ENCODE measurements at places on chromosomes 3 and 15.

DNA sequence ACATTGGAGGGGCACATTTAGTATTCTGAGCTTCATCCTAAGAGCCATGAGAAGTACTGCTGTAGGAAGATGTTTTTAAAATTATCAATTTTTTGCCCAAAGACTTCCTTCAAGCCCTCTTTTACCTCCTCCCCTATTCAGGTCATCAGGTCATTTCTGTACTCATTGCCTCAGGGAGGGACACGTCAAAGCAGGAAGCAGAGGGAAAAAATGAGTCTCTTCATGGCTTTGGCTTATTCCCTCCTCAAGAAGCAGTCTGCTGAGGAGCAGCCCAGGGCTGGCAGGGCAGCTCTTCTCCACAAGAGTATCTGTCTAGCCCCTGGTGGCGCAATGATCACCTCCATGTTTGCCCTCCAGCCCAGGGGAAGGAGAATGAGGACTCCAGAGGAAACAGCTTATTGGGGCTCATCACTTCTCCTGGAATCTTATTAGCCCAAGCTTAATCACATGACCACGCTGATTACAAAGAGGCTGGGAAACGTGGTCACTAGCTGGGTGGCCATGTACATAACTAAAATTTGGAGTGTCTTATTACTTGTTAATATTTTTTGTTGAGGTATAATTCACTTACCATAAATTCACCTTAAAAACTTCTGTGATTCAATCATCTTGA is 44.2 kb upstream of the GATA2 start:
- no peak for DNase-seq

- no peak for DNase-seq
Observed at GRCh38 chr3:58386626-58387365, 46.8 kb downstream of the PDHB start.

GRCh38 chr15:49706805-49707204 is 86.0 kb downstream of the DTWD1 start:
- no peak for DNase-seq

DNA sequence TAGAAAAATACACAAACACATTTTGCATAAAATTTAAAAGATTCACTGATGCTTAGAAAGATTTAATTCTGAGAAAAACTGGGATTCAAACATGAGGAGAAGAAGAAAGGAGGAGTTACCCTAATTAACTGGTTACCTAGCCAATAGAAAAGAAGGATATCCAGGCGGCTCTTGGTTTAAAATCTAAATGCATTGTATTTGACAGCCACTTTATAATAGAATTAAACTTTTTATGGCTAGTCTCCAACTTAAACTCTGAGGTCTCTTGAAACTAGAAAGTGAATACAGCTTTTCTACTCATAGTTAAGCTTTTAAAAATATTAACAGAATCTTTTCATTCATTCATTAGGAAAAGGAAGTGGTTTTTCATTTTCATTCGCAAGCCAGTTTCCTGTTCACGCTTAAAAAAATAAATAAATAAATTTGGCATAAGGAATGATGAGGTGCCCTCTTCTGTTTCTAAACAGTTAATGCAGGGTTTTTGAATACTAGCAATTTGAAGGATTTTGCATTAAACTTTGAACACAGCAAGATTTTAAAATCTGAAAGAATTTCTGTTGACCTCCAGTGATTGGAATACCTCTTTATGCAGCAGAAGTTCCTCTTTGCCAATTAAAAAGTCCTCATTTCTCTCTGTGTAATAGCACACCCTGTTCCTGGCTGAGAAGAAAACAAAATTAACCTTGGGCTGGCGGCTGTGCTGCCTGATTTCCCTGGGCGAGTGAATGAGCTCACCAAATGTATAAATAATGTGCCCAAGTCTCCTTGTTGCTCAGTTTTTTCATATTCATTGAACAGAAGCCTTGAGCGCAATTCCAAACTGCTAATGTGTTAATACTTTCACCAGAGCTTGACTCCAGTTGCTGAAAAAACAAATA is 105.1 kb downstream of the ZMAT3 start:
- peak; percentile 40 for DNase-seq

DNA sequence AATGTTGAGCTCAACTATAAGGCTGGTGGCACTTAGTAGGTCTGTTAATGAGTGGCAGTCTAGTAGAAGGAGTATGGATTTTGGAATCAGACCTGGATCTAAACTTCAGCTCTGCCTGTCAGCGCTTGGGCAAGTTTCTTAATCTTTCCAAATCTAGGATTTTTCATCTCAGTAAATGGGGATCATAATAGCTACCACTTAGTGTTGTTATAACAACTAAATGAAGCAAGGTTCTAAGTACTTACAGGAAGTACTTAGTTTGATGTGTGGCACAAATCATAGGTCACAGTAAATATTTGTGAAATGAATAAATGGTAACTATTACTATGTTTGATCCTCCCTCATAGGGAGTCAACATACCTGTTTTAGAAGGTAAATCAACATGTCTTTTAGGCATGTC is 31.4 kb downstream of the SLC49A4 start:
- no peak for DNase-seq

GRCh38 chr3:21599890-21600289 is 151.1 kb downstream of the ZNF385D start:
- no peak for DNase-seq

- DNase-seq, result no peak
Observed at GRCh38 chr15:69511716-69512340, 59.2 kb downstream of the RPLP1 start.

DNA sequence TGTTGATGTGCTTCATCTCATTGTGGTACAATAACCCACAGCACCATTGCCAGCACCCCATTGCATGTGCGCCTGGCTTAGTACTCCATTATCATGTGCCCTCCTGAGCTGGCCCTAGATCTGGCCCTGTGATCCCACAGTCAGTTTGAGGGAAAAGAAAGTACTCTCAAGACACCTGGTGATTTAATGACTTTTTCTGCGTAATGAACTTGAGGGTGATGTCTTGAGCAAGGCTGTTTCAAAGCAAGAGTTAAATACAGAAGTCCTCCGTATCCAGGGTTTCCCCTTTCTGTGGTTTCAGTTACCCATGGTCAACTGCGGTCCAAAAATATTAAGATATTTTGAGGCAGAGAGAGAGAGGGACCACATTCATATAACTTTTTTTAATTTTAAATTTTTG is 16.3 kb downstream of the C3orf20 start:
- DNase-seq, result no peak

- no peak for DNase-seq
Observed at GRCh38 chr3:174072675-174073074, 675.1 kb downstream of the NLGN1 start.

GRCh38 chr3:44932271-44932670 is 43.7 kb downstream of the ZDHHC3 start:
- DNase-seq, result no peak

DNA sequence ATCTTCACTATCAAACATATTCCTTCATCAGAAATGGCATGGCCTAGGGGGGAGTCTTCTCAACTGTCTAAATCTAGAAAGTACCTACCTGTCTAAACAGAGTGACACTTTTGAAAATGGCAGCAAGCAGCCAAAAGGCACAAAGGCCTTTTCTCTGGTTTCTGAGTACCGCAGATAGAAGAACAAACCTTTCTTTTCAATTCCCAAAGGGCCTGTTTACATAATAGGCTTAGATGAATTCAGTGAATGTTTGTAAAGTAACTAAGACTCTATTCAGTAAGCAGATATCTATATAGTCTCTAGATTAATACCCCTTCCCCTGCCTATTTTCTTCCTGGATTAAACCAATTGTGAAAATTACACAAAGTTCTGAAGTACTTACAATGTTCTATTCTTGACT is 7.1 kb downstream of the MYEF2 start:
- no peak for DNase-seq

DNA sequence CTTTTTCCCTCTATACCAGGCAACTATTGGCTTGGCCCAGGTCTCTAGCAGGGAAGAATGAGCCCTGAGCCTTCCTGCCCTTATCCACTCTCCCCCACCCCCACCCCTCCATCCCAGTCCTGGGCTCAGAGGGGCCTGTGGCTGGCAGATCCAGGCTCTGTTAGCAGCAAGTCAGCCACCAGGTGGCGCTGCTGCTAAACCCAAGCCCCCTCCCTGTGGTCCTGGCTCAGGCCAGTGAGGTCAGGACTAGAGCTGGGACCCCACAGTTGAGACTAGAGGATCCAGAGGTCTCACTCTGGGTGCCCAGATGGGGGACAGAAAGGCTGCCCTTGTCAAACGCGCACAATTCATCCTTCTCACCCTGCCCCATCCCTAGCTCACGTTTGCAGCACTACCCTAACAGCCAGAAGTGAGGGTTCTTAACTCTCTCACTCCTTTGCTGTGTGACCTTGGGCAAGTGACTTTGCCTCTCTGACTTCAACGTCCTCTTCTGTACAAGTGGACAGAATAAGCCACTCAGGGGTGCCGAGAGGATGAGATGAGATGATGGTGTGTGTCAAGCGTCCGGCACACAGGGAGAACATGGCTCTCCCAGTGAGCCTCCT is 46.8 kb upstream of the SLC6A1 start:
- peak; percentile 59 for DNase-seq

GRCh38 chr3:56802378-56802745 is 613 bp upstream of the ARHGEF3 start:
- DNase-seq, result no peak

DNA sequence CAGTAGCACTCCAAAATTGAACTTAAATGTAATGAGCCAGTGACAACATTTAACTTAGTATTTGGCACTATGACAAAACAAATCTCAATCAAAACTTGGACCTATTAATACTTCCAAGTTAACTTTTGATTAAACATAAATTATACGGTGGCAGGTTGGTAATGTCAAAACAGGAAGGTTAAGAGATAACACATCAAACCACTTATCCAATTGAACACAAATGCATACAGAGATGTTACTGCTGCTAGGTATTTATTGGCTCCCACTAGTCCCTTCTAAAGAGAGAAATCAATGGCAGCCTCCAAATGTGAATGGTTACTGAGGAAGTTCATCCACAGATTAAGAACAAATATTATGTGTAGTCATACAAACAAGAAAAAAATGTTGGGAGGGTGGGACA is 1.8 kb downstream of the GSK3B start:
- no peak for DNase-seq

GRCh38 chr15:62491642-62492041 is 326.6 kb upstream of the C2CD4B start:
- DNase-seq, result no peak

DNA sequence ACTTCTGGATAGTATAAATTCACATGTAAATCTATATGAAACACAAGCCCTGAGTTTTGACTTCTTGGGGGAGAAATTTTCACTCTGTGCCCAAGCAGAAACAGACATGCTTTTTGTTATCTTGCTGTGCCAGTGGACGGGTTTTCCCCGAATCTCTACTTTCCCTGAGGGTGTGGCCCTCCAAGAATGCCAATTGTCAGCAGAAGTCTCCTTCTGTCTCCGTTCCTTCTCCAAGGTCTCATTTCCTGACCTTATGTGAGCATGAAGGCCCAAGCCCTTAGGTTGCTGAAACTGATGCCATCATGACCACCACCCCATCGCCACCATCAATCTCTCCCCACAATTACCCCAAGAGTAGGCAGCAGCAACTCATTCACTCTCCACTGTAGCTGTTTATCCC is 253.8 kb downstream of the XXYLT1 start:
- DNase-seq, result no peak

GRCh38 chr15:56786966-56787365 is 53.7 kb upstream of the ZNF280D start:
- no peak for DNase-seq

- no peak for DNase-seq
Observed at GRCh38 chr3:13067778-13068177, 5.5 kb downstream of the IQSEC1 start.

GRCh38 chr15:80710635-80711554 is 15.8 kb downstream of the ABHD17C start:
- no peak for DNase-seq

DNA sequence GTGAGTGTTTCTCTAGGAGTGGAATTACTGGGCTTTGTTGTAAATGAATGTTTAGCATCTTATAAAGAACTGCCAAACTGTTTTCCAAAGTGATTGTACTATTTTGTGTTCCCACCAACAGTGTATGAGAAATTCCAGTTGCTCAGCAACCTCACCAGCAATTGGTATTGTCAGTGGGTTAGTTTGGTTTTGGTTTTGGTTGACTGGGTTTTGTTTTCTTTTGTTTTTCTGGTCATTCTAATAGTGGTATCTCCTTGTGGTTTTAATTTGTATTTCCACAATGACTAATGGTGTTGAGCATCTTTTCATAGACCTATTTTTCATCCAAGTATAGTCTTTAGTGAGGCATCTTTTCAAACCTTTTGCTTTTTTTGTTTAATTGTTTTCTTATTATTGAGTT is 27.1 kb downstream of the FILIP1L start:
- no peak for DNase-seq

GRCh38 chr3:153429821-153430220 is 267.8 kb downstream of the RAP2B start:
- no peak for DNase-seq

GRCh38 chr15:52656412-52656811 is 22.8 kb downstream of the ATOSA start:
- no peak for DNase-seq

DNA sequence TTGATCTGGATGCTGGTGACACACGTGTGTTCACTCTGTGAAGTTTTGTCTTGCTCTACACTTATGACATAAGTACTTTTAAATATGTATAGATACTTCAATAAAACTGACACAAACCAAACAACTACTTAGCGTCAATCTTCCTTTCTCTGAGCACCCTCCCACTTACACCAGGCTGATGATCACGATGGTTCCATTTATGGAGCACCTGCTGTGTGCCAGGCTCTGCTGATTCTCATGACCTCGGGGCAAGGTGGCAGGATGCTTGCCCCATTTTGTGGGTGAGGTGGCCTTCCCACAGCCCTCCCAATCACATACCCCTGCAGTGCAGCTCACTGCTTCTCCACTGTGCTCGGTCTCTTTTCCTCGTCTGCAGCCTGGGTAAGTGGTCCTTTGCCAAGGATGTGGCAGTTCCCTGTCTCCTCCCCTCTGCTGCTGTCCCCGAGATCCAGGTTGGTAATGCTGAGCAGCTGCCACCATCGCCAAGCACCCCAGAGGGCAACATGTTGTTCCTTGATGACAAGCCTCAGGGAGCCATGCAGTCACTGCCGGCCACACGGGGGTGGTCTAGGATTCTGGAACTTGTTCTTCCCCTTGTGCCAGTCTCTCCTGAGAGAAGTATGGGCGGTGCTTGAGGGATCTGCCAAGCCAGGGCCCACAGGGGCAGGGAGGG is 20.6 kb upstream of the ADCY5 start:
- no peak for DNase-seq

DNA sequence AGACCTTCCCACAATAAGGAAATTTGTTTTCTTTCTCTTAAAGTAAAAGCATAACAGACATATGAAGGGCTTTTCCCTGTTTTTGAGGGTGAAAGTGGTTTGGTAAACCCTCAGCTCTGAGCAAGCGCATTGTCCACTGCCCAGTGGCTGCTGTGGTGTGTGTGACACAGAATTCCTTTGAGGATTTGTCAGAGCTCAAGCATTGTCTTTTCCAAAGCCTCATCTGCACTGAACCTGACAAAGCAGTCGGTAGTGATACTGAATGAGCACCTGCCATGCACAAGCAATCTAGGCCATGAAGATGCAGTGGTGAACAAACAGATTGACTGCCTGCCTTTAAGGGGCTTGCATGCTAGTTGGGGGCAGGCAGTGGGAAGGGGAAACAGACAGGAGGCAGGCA is 128.3 kb downstream of the PLCL2 start:
- no peak for DNase-seq

GRCh38 chr3:79001255-79001654 is 766.5 kb downstream of the ROBO1 start:
- no peak for DNase-seq

Data from ovary (tissue), 10 donors.